ENCODE measurements at places on chromosomes 5 and 9. TPM values are rescaled to one million over a fixed set of nuclear protein-coding genes. Genes with fewer than 3 reads are reported as not detected.

The CSF1R gene
- total RNA-seq = not detected

The SPATA31D4 gene
- not detected for total RNA-seq

The CYFIP2 gene
- total RNA-seq = 9.5 TPM

The MLANA gene
- total RNA-seq = not detected

The IL4 gene
- total RNA-seq = not detected

The RASEF gene
- total RNA-seq = under 0.01 TPM

The ADAMTS6 gene
- 46.5 TPM for total RNA-seq

The HRH2 gene
- total RNA-seq = 0.13 TPM

The PCDHA10 gene
- total RNA-seq = 0.13 TPM

The ELAVL2 gene
- 0.25 TPM for total RNA-seq

The SLC46A2 gene
- not detected for total RNA-seq
